ENCODE measurements at places on chromosomes 4 and X. TPM values are rescaled to one million over a fixed set of nuclear protein-coding genes. Genes with fewer than 3 reads are reported as not detected.

- H3K36me3 ChIP-seq: no peaks in the 10 kb centered on the region
- H3K27me3 ChIP-seq: no peaks in the 10 kb centered on the region
- peak within 1 kb of the TSS; percentile 42 for H3K4me3 ChIP-seq
- H3K27ac ChIP-seq: no peak within 1 kb of the TSS
Measured at GRCh38 chr4:78057135-78057599, at the start of gene FRAS1. FRAS1 (plus strand) TSS chr4:78057323; CDS start chr4:78058010, 687 bp downstream.

- H3K27ac ChIP-seq: no peak overlapping the region
- H3K4me3 ChIP-seq: no peak overlapping the region
- H3K27me3 ChIP-seq: no peaks in the 10 kb centered on the region
- peaks cover 2% of the 10 kb centered on the region for H3K4me1 ChIP-seq
Measured at GRCh38 chr4:142407596-142407995, 438.5 kb downstream of the INPP4B start.

GRCh38 chr4:91840359-91840758, 463.4 kb upstream of the GRID2 start:
- no peaks in the 10 kb centered on the region for H3K36me3 ChIP-seq
- no peak for DNase-seq
- H3K27me3 ChIP-seq: no peaks in the 10 kb centered on the region
- no peak overlapping the region for H3K27ac ChIP-seq
- no peaks in the 10 kb centered on the region for H3K4me1 ChIP-seq

DNA sequence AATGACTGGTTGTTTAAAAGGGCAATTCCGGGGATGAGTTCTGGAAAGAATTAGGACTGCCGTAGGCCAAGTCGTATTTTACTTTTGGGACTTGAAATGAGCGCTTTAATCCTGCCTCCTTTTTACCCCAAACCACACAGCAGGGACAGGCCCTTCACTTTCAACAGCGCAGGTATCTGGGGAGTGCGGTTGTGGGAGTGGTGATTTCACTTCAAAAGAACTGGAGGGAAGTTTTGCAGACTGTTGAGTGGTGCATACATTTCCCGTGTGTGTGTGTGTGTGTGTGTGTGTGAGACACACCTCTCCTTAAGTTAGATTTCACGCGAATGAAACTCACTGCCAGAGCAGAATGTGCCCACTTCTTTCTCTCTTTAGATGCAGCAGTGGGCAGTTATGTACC, 2.8 kb downstream of the NHS start:
- no peak for DNase-seq
- H3K36me3 ChIP-seq: no peaks in the 10 kb centered on the region
- H3K27me3 ChIP-seq: no peaks in the 10 kb centered on the region
- no peak overlapping the region for H3K27ac ChIP-seq

DNA sequence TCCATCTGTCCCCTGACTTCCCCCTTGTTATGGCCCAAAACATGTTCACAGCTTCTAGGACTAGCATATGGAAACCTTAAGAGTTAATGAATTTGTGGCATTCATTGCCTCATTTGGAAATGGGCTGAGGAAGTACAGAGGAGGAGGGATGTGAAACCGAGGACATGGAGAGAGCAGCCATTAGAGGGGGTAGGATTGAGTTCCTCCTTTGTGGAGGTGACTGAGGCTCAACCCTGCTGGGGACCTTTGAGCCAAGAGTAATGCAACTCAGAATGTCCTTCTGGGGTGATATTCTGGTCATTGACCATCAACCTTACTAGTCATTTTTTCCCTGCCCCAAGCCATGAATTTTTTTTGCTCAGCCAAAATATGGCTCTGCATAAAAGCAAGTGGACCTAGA, 109.4 kb downstream of the ZNF518B start:
- H3K27ac ChIP-seq: no peak overlapping the region
- no peak overlapping the region for H3K4me3 ChIP-seq
- H3K4me1 ChIP-seq: no peaks in the 10 kb centered on the region

- no peak for DNase-seq
- no peaks in the 10 kb centered on the region for H3K4me1 ChIP-seq
- H3K27ac ChIP-seq: no peak overlapping the region
- no peaks in the 10 kb centered on the region for H3K36me3 ChIP-seq
- no peak overlapping the region for H3K4me3 ChIP-seq
Measured at GRCh38 chrX:43328358-43328946, 327.6 kb upstream of the MAOA start.

GRCh38 chr4:8560265-8561047, 19.7 kb upstream of the GPR78 start:
- no peak for DNase-seq
- no peaks in the 10 kb centered on the region for H3K36me3 ChIP-seq
- no peaks in the 10 kb centered on the region for H3K4me1 ChIP-seq
- H3K27ac ChIP-seq: no peak overlapping the region
- no peaks in the 10 kb centered on the region for H3K27me3 ChIP-seq
- no peak overlapping the region for H3K4me3 ChIP-seq

- H3K4me3 ChIP-seq: no peak overlapping the region
- DNase-seq: no peak
- no peaks in the 10 kb centered on the region for H3K27me3 ChIP-seq
Measured at GRCh38 chrX:132071254-132071653, 48.2 kb downstream of the STK26 start.

DNA sequence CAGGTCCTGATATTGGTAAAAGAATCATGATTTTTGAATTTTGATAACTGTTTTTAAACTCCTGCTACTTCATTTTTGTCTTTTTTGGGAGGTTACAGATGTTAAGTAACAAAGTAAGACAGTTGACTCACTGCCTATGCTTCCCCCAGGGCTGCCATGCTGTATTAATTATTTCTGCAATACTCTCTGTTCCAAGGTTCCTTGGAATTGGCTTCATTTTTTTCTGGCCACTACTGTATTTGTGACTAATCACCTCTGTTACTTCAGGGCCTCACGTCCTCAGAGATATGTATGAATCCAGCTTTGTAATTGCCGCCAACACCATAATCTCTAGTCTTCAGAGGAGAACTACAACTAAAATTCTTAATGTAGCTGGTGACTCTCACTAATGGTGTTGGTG, 1729.3 kb downstream of the C4orf33 start:
- H3K27me3 ChIP-seq: no peaks in the 10 kb centered on the region
- no peaks in the 10 kb centered on the region for H3K4me1 ChIP-seq
- no peak for DNase-seq
- H3K36me3 ChIP-seq: no peaks in the 10 kb centered on the region
- H3K4me3 ChIP-seq: no peak overlapping the region

DNA sequence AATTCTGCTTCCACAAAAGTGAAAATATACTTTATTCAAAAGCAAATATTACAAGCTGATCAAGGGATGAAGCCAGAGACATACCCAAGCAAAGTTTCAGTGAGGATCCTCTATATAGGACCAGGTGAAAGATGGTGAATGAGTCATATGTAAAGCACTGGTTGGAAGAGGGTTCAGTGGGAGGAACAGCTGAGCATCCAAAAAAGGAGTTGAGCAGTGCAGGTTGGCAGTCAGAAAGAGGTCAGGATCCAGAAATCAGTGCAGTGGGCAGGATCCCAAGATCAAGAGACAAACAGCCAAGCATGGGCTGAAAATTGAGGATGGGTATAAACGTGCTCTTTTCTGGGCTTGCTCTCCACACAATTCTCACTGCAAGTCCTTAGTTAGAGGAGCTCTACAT, 30.3 kb downstream of the OTC start:
- no peaks in the 10 kb centered on the region for H3K27me3 ChIP-seq
- no peaks in the 10 kb centered on the region for H3K4me1 ChIP-seq
- no peak for DNase-seq
- H3K36me3 ChIP-seq: no peaks in the 10 kb centered on the region
- no peak overlapping the region for H3K27ac ChIP-seq
- H3K4me3 ChIP-seq: no peak overlapping the region

DNA sequence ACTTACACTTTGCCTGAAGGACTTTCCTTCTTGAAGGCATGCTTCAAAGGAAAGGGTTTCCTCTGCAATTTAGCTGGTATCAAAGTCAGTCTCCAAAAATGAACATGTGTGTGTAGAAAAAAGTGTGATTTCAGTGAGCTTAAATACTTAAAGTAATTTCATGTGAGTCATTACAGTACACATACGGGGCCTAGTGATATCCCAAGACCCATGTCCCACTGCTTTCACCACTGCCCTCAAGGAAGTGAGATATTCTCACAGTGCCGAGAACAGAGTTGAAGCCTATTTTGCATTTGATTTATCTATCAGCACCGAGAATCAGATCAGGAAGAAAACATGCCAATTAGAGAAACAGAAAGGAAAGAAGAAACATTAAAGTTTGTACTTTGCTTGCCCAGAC, 61.0 kb downstream of the CHST7 start:
- H3K27me3 ChIP-seq: no peaks in the 10 kb centered on the region
- no peaks in the 10 kb centered on the region for H3K36me3 ChIP-seq
- H3K4me3 ChIP-seq: no peak overlapping the region
- H3K27ac ChIP-seq: no peak overlapping the region

DNA sequence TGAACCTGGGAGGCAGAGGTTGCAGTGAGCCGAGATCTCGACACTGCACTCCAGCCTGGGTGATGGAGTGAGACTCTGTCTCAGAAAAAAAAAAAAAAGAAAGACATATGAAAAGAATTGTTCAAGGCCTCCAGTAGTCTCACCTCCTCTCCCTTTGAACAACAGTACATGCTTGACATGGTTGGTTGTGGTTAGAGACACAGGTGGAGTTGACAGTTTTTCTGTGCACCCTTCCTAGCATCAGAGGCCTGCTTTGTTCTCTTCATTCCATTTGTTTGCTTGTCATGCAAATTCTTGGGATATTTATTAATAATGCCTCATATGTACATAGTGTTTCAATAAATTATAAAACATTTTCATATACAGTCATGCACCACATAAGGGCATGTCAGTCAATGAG, 18.3 kb upstream of the PDCL2 start:
- H3K4me3 ChIP-seq: no peak overlapping the region
- no peak overlapping the region for H3K27ac ChIP-seq
- DNase-seq: no peak
- no peaks in the 10 kb centered on the region for H3K36me3 ChIP-seq

- H3K36me3 ChIP-seq: no peaks in the 10 kb centered on the region
- no peak overlapping the region for H3K27ac ChIP-seq
- H3K4me3 ChIP-seq: no peak overlapping the region
- no peak for DNase-seq
- no peaks in the 10 kb centered on the region for H3K4me1 ChIP-seq
- H3K27me3 ChIP-seq: no peaks in the 10 kb centered on the region
Measured at GRCh38 chrX:12447448-12448064, 309.3 kb downstream of the FRMPD4 start.

DNA sequence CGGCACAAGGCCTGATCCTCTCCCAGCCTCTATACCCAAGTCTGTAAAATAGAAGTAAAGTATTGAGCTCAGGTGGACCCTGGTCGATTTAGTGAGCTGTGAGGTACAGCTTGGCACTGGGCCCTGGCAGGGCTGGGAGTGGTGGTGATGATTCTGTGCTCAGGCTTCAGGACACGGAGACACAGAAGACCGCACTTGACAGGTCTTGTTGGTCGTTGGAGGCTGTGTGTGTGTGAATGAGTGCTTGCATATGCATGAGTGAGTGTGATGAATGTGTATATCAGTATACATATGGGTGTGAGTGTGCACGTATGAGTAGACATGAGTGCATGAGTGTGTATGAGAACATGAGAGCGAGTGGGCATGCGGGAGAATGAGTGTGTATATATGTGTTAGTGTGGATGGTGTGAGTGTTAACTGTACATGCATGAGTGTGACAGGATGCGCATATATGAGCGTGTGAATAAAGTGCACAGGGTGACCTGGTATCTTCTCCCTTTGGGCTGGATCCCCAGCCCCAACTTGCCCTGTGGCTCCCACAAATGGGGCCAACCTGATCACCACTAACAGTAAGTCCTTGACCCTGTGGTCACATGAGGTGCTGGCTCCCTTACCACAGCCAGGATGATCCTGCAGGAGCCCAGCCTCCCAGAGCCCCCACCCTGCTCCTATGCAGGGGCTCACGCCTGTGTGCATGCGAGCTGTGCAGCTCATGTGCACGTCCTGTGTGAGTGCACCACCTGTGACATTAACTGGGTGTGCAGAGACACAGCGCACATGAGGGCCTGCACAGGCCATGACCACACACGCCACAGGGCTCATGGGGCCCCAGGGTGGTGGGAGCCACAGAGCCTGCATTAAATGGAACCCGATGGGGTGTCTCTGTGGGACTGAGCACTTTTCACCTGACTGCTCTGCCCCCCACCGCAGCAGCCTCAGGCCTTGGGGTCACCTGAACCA, 20.8 kb downstream of the SH3BP2 start:
- H3K36me3 ChIP-seq: no peaks in the 10 kb centered on the region
- no peak overlapping the region for H3K4me3 ChIP-seq
- DNase-seq: no peak
- H3K27ac ChIP-seq: no peak overlapping the region
- no peaks in the 10 kb centered on the region for H3K27me3 ChIP-seq

DNA sequence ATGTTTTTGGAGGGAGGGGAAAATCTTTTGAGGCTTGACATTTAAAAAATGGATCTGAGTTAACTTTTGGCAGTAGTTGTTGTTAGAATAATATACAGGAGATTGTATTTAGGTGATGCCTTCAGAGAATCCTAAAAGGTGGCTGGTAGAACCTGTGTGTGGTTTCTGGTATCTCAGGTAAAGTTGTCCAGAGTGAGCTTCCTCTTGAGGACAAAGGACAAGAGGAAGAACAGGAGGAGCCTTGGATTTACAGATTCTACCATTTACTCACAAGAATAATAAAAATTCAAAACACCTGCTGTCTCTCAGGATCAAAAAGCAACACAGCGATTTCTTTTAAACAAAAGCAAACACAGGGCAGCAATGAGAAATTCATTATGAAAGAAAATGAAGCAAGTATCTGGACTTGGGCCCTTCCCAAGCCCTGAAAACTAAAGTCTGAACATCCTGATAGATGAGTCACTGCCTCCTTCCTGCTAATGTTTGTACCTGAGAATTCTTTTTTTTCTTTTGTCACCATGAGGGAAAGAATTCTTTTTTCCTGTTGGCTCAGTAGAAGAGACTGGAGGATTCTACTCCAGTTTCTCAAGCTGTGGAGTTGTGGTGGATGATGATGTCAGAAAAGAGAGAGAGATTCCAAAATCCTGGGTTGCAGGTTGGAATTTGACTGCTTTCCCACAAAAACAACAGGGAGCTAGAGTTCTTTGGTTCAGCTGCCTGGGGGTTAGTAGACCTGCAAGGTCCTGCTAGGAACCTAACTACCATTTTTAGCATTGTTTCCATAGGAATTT, 31.5 kb upstream of the RAPGEF2 start:
- H3K36me3 ChIP-seq: no peaks in the 10 kb centered on the region
- H3K4me3 ChIP-seq: no peak overlapping the region
- no peak overlapping the region for H3K27ac ChIP-seq
- H3K4me1 ChIP-seq: no peaks in the 10 kb centered on the region
- H3K27me3 ChIP-seq: no peaks in the 10 kb centered on the region

- no peak overlapping the region for H3K27ac ChIP-seq
- no peak for DNase-seq
- no peaks in the 10 kb centered on the region for H3K27me3 ChIP-seq
- H3K4me1 ChIP-seq: no peaks in the 10 kb centered on the region
- H3K36me3 ChIP-seq: no peaks in the 10 kb centered on the region
Measured at GRCh38 chr4:40000711-40001110, 23.0 kb upstream of the PDS5A start.

Gene POLR2B
- total RNA-seq: 79.4 TPM

Gene LRCH2
- 10.6 TPM for total RNA-seq

Gene CCDC158
- total RNA-seq: 0.11 TPM

Gene DDX53
- not detected for total RNA-seq

Gene ARAP2
- total RNA-seq: 5.9 TPM

Gene ZNF185
- 3.5 TPM for total RNA-seq

Gene KIAA1210
- not detected for total RNA-seq

Gene NIPAL1
- 0.48 TPM for total RNA-seq

All from ovary (tissue), 10 donors.